ENCODE measurements at places on chromosomes 4 and X.

DNA sequence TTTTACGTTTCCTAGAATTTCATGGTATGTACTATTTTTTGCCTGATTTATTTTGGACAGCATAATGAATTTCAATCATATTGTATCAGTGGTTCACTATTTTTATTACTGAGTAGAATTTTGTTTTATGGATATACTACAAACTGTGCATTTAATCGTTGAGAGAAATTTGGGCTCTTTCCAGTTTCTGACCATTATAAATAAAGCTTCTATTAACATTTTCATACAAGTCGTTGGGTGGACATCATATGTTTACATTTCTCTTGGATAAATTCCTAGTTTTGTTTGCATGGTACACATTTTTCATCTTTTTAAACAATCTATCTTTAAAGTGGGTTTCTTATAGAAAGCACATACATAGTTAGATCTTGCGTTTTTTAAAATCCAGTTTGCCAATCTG is 472.7 kb upstream of the MAGEB18 start:
- no peak for DNase-seq

DNA sequence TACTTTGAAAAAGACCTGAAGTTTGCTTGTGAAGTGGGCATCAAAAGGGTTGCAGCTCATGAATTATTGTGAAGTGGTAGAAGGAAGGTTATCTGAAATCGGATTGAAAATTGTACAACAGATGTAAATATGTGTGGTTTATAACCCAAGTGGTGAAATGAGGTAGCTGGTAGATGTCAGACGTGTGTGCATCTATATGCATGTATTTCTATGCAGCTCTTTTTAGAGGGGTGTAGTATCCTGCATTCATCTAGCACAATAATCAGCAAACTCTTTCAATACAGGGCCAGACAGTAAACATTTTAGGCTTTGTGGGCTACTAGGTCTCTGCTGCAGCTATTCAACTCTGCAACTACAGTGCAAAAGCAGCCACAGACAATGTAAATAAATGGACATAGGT is 9.4 kb downstream of the ATRX start:
- no peak for DNase-seq

GRCh38 chr4:58961925-58962324 is 1851.7 kb upstream of the IGFBP7 start:
- DNase-seq: no peak

DNA sequence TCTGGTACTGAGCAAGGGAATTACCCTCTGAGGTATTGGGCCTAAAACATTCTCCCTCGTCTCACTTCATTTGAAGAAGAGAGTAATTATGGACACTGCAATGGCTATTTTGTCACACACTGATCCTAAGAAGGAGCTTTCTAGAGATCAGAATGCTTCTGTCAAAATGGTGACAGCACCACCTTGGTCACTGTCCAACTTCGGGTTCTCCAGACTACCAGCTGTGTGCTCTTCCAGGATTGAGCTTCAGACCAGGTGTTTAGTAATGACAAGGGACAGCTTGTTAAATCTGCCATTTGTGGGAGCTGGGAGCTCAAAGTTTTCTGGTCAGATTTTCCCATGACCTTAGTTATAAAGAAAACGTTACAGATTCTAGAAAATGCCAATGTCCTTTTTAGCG is 105.4 kb downstream of the POLA1 start:
- no peak for DNase-seq

- no peak for DNase-seq
Observed at GRCh38 chr4:77010841-77011354, 61.3 kb downstream of the SEPTIN11 start.

DNA sequence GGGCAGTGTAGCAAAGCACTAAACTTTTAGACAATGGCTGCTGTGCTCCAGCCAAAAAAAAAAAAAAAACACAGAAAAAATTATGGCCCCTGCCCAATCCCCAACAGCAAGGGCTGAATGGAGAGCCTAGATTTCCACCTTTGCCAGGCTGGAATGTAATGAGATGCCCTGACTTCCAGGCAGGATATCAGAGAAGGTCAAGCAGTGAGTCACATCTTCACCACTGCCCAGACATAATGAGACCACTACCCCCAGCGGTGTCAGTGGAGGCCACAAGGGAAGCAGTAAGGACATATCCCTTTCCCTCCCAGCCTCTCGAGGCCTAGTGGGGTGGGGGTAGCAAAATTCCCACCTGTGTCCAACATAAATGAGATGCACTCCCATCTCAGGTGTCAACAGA is 216.3 kb upstream of the LEF1 start:
- no peak for DNase-seq

GRCh38 chr4:68372588-68372987 is 22.7 kb upstream of the YTHDC1 start:
- DNase-seq: no peak

GRCh38 chr4:7852568-7853185 is 87.0 kb downstream of the AFAP1 start:
- DNase-seq: no peak
